ENCODE measurements at places on chromosomes 16 and 17. TPM values are rescaled to one million over a fixed set of nuclear protein-coding genes. Genes with fewer than 3 reads are reported as not detected.
A peak's percentile ranks its signal among the peaks of the same experiment; 100 is the strongest.

The ZPBP2 gene
- not detected for total RNA-seq

The CDRT15L2 gene
- 1.0 TPM for total RNA-seq

The OSGIN1 gene
- total RNA-seq = 1.7 TPM

The MYH1 gene
- not detected for total RNA-seq

The OTOP3 gene
- total RNA-seq = not detected

DNA sequence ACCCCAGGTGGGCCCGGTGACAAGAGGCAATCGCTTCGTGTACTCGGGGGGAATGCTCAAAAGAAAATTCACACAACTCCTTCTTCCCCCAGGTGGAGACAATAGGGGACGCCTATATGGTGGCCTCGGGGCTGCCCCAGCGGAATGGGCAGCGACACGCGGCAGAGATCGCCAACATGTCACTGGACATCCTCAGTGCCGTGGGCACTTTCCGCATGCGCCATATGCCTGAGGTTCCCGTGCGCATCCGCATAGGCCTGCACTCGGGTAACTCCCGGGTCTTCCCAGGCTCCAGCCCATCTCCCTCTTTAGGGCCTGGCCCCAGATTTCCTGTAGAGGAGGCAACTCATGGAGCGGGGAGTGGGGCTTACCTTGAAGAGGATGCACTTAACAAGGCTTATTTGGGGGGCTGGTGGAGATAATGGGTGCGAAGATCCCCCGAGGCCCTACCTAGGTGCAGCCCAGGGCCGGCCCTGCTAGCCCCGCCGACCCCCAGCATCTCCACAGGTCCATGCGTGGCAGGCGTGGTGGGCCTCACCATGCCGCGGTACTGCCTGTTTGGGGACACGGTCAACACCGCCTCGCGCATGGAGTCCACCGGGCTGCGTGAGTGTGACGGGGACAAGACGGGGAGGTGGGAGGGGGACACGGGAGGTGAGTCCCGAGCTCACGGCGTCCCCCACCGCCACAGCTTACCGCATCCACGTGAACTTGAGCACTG, 13.0 kb downstream of the GUCY2D start:
- peaks cover 41% of the 10 kb centered on the region for H3K4me1 ChIP-seq
- H3K27ac ChIP-seq = no peak overlapping the region

GRCh38 chr16:30621765-30622164, 11.6 kb upstream of the ZNF689 start:
- H3K27me3 ChIP-seq = no peaks in the 10 kb centered on the region
- DNase-seq = no peak
- no peak overlapping the region for H3K4me3 ChIP-seq

DNA sequence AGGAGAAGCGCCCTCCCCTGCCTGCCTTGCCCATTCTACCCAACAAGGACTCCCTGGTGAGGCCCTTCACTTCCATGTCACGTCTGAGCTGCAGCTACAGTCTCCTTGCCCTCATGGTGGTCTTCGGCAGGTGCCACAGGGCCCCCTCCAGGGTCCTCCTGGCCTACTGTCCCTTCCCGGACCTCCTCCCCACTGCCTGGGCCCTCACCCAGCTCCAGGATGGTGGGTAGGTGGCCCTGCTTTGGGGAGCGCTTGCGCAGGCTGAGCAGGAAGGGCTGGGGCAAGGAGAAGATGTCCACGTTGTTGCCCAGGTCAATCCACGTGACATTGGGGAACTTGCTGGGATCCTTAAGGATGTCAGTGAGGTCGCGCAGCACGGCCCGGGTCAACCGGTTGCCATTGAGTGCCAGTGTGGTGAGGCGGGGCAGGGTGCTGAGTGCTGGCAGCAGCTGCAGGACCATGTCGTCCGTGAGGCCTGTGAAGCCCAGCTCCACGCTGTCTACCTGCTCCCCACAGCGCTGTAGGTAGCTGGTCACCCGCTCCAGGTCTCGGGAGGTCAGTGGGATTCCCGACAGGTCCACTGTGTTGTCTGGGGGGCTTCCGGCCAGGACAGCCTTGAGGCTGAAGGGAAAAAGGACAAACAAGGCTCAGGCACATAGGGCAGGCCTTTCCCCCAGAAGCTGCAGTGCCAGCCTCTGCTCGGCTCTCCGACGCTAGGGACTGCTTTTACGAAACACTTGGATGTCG, 28.3 kb downstream of the TRPV2 start:
- DNase-seq = no peak
- H3K4me3 ChIP-seq = no peak overlapping the region

DNA sequence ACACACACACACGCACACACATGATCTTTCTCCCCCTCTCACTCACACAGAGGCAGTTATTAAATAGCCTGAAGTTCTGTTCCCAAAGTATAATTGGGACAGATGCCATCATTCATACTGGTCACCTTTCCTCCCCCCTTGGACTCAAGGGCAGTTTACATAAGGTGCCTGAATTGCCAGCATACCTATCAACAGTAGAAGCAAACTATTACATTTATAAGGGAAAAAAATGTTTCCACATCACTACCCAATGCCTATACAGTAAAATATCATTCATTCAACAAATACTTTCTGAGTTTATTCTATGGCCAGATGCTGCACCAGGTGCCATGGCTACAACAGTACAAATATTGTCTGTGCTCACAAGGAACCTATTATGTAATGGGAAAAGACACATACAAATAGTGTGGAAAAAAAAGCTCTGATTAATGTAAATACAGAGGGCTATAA, 6.3 kb downstream of the CNTD1 start:
- H3K4me1 ChIP-seq = no peaks in the 10 kb centered on the region
- peaks cover 1% of the 10 kb centered on the region for H3K36me3 ChIP-seq
- H3K27ac ChIP-seq = no peak overlapping the region
- H3K27me3 ChIP-seq = no peaks in the 10 kb centered on the region

DNA sequence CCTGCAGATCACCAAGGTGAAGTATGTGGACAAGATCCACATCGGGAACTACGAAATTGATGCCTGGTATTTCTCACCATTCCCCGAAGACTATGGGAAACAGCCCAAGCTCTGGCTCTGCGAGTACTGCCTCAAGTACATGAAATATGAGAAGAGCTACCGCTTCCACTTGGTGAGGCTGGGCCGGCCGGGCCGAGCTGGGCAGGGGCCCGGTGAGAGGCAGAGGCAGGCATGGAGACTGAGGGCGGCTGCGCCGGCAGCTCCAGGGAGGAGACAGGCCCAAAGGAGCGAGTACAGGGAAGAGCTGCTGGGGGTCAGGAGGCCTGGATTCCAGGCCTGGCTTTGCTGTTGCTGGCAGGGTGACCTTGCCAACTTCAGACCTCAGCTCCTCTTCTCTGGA, 8.3 kb downstream of the PRSS8 start:
- H3K27ac ChIP-seq = peak overlapping the region; percentile 83
- H3K4me1 ChIP-seq = peaks cover 38% of the 10 kb centered on the region
- H3K36me3 ChIP-seq = peaks cover 53% of the 10 kb centered on the region

- no peak overlapping the region for H3K4me3 ChIP-seq
- H3K4me1 ChIP-seq = no peaks in the 10 kb centered on the region
- DNase-seq = no peak
- no peaks in the 10 kb centered on the region for H3K27me3 ChIP-seq
Measured at GRCh38 chr17:63262751-63263476, 183.2 kb downstream of the CYB561 start.

DNA sequence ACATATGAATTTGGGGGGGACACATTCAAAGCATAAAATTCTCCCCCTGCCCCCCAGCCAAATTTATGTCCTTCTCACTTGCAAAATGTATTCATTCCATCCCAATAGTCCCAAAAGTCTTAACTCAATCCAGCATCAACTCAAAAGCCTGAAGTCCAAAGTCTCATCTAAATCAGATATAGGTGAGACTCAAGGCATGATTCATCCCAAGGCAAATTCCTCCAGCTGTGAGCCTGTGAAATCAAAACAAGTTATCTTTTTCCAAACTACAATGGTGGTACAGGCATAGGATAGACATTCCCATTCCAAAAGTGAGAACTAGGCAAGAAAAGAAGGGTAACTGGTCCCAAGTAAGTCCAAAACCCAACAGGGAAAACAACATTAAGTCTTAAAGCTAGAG, 5.9 kb upstream of the GOSR2 start:
- no peak for DNase-seq
- H3K36me3 ChIP-seq = no peaks in the 10 kb centered on the region
- no peaks in the 10 kb centered on the region for H3K4me1 ChIP-seq
- H3K27ac ChIP-seq = no peak overlapping the region
- no peak overlapping the region for H3K4me3 ChIP-seq
- no peaks in the 10 kb centered on the region for H3K27me3 ChIP-seq

DNA sequence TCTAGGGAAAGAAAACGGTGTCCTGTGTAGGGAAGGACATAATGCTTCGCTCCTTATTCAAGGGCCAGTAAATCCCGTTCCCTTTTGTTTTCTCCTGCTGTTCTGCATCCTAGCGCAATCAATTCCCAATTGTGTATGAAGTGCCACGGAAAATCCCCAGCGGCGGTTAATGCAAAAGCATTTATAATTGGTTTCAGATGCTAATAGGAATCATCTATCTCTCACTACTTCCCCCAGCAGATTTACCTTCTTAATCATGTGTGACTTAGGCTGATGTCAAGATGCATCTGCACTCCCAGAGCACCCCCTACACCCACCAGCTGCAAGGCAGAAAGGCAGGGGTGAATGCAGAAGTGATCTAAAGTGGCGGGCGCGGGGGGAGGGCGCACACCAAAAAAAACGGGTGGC, 32.7 kb upstream of the SSTR2 start:
- H3K27ac ChIP-seq = no peak overlapping the region
- no peak overlapping the region for H3K4me3 ChIP-seq
- no peak for DNase-seq
- no peaks in the 10 kb centered on the region for H3K27me3 ChIP-seq
- no peaks in the 10 kb centered on the region for H3K36me3 ChIP-seq

GRCh38 chr16:89958596-89958995, 10.0 kb downstream of the DEF8 start:
- no peak for DNase-seq
- no peaks in the 10 kb centered on the region for H3K4me1 ChIP-seq
- peaks cover 66% of the 10 kb centered on the region for H3K36me3 ChIP-seq
- no peaks in the 10 kb centered on the region for H3K27me3 ChIP-seq

- H3K4me3 ChIP-seq = no peak overlapping the region
- no peak overlapping the region for H3K27ac ChIP-seq
- H3K36me3 ChIP-seq = peaks cover 8% of the 10 kb centered on the region
Measured at GRCh38 chr17:55295411-55296170, 30.8 kb downstream of the HLF start.

- H3K27ac ChIP-seq = no peak overlapping the region
- peaks cover 3% of the 10 kb centered on the region for H3K27me3 ChIP-seq
- no peak overlapping the region for H3K4me3 ChIP-seq
- DNase-seq = no peak
Measured at GRCh38 chr16:73347500-73348375, 299.8 kb upstream of the ZFHX3 start.

- peak overlapping the region; percentile 85 for H3K4me3 ChIP-seq
- peaks cover 42% of the 10 kb centered on the region for H3K36me3 ChIP-seq
- no peak for DNase-seq
- no peaks in the 10 kb centered on the region for H3K27me3 ChIP-seq
Measured at GRCh38 chr17:39729280-39729851, 966 bp downstream of the MIEN1 start.

- H3K4me3 ChIP-seq = peak within 1 kb of the TSS; percentile 15
- no peak for DNase-seq
- no peaks in the 10 kb centered on the region for H3K27me3 ChIP-seq
Measured at GRCh38 chr17:19747829-19748806, at the start of gene ALDH3A1. Gene ALDH3A1, minus strand, starts transcription at chr17:19748298. Its CDS starts 3,169 bp downstream, at chr17:19745129.

DNA sequence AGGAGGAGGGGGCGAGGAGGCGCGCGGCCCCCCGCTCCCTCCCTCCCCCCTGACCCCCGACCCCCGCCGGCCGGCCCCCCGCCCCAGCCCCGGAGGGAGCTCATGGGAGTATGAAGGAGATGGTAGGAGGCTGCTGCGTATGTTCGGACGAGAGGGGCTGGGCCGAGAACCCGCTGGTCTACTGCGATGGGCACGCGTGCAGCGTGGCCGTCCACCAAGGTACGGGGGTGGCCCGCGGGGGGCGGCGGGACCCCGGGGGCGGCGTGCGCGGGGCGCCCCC, 390 bp downstream of the MLLT6 start:
- H3K27ac ChIP-seq = peak overlapping the region; percentile 90
- no peaks in the 10 kb centered on the region for H3K27me3 ChIP-seq
- H3K36me3 ChIP-seq = peaks cover 9% of the 10 kb centered on the region
- peaks cover 69% of the 10 kb centered on the region for H3K4me1 ChIP-seq
- H3K4me3 ChIP-seq = peak overlapping the region; percentile 85

DNA sequence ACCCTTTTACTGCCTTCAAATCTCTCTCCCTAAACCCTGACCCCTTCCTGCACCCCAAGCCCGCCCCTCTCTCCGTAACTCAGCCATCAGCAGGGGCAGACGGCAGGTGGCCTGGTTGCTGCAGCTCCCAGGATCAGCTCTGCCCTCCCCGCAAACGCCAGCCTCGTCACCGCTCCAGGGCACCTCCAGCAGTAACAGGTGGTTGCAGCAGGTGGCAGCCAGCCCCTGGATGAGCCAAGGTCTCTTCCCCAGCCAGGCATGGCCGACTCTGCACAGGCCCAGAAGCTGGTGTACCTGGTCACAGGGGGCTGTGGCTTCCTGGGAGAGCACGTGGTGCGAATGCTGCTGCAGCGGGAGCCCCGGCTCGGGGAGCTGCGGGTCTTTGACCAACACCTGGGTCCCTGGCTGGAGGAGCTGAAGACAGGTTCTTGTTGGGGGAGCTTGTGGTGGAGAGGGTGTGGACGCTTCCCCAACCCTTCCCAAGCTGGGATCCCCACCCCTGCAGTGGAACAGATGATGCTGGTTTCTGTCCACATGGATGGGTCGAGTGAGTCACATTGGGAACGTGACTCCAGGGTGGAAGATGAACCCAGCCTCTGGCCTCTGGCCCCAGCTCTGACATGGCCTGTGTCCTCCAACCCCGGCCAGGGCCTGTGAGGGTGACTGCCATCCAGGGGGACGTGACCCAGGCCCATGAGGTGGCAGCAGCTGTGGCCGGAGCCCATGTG, 558 bp downstream of the HSD3B7 start:
- DNase-seq = no peak
- peaks cover 32% of the 10 kb centered on the region for H3K4me1 ChIP-seq
- H3K36me3 ChIP-seq = peaks cover 40% of the 10 kb centered on the region
- H3K27me3 ChIP-seq = no peaks in the 10 kb centered on the region

- H3K4me3 ChIP-seq = no peak overlapping the region
- H3K27me3 ChIP-seq = peaks cover 29% of the 10 kb centered on the region
- DNase-seq = no peak
Measured at GRCh38 chr16:85879975-85880831, 18.8 kb upstream of the IRF8 start.

- DNase-seq = no peak
- no peak overlapping the region for H3K4me3 ChIP-seq
- no peaks in the 10 kb centered on the region for H3K27me3 ChIP-seq
- H3K4me1 ChIP-seq = no peaks in the 10 kb centered on the region
- H3K36me3 ChIP-seq = no peaks in the 10 kb centered on the region
Measured at GRCh38 chr16:7492122-7492521, 159.5 kb downstream of the RBFOX1 start.

GRCh38 chr17:38461683-38462082, 33.4 kb downstream of the ARHGAP23 start:
- peaks cover 44% of the 10 kb centered on the region for H3K36me3 ChIP-seq
- peaks cover 56% of the 10 kb centered on the region for H3K4me1 ChIP-seq
- DNase-seq = no peak
- no peaks in the 10 kb centered on the region for H3K27me3 ChIP-seq
- no peak overlapping the region for H3K4me3 ChIP-seq

All from suprapubic skin (tissue), 4 donors.